ENCODE measurements at places on chromosomes 16 and 17. TPM values are rescaled to one million over a fixed set of nuclear protein-coding genes. Genes with fewer than 3 reads are reported as not detected.

BAIAP3 gene
- total RNA-seq: not detected

RANBP10 gene
- total RNA-seq: 3.6 TPM

HSD11B2 gene
- 0.30 TPM for total RNA-seq

C17orf58 gene
- 22.6 TPM for total RNA-seq

TAC4 gene
- total RNA-seq: not detected

BMERB1 gene
- total RNA-seq: 25.5 TPM

GRCh38 chr17:30831257-30831656, 509 bp upstream of the ATAD5 start:
- no peak for DNase-seq

GRCh38 chr16:66152181-66152580, 214.3 kb upstream of the CDH5 start:
- no peak for DNase-seq

DNA sequence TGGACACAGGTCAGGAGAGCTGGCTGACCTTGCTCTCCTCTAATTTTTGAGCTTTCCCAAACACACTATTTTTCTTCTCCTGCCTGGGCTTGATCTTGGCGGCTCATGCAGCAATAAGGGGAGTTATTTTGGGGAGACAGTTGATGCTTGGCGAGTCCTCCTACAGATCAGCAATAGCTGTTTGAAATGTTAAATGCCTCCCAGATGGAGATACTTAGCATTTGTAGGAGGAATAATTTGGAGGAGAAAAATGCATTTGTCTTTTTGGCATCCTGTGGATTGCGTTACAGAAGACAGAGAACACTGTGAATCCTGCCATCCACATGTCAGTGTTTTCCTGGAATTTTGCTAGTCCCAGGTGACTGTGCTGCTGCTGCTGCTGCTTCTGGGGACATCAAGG, 328.0 kb upstream of the XYLT1 start:
- no peak for DNase-seq

FOXO3B gene
- total RNA-seq: 2.5 TPM

DNA sequence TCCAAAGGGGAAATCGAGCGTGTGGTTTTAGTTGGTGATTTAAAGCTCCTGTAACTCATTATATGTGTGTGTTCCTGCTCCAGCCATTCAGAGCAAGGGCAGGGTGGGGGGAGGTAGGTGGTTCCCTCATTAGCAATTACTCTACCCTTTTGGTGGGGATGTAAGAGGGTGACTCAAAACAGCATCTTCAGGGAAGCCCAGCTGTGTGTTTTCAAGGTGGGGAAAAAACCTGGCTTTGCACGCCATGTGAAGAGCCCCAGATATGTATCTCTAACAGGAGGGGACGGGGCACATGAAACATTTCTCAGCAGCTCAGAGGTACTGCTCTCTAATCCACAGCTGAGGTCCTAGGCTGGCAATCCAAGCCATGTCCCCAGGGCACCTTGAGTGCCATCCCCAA, 241.3 kb upstream of the ZFHX3 start:
- no peak for DNase-seq

Data from M059J (cell line).